Activated T-helper 17 cell treated with anti-CD3 and anti-CD28 coated beads, Interleukin-2, amount 50 U/mL, for 72 hours (primary cell): ENCODE measurements at places on chromosomes 7 and 10.

- H3K27ac ChIP-seq, result peak overlapping the region; percentile 86
- peaks cover 26% of the 10 kb centered on the region for H3K36me3 ChIP-seq
- peak; percentile 10 for ATAC-seq
Observed at GRCh38 chr10:13161857-13162271, 506 bp downstream of the MCM10 start.

- H3K4me3 ChIP-seq, result peak overlapping the region; percentile 11
- peak; percentile 58 for ATAC-seq
- H3K27ac ChIP-seq, result peak overlapping the region; percentile 85
- peaks cover 13% of the 10 kb centered on the region for H3K4me1 ChIP-seq
Observed at GRCh38 chr10:75230600-75231038, 5.1 kb downstream of the COMTD1 start.

DNA sequence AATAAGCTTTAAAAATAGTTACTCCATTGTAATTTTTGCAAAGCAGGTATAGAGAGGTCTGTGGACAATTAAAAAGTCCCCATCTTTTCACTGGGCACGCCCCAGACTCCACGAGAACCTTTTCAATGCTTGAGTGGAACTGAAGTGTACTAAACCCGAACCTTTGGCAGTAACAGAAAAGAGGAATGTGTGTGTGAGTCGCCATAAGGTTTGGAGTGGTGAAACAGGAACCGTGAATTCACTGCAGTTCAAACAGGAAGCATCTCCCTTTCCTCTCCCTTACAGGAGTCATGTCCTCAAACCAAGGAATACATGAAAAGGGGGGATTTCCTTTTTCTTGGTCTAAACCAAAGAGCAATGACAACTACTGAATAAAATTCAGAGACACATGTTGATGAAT, 23.2 kb downstream of the NDUFB2 start:
- H3K4me3 ChIP-seq, result no peak overlapping the region
- H3K36me3 ChIP-seq, result peaks cover 11% of the 10 kb centered on the region
- H3K27ac ChIP-seq, result peak overlapping the region; percentile 48
- H3K4me1 ChIP-seq, result peaks cover 9% of the 10 kb centered on the region
- no peak for ATAC-seq
- no peaks in the 10 kb centered on the region for H3K27me3 ChIP-seq

- no peak overlapping the region for H3K27ac ChIP-seq
- H3K27me3 ChIP-seq, result peaks cover 34% of the 10 kb centered on the region
- H3K4me3 ChIP-seq, result peak overlapping the region; percentile 91
- peaks cover 42% of the 10 kb centered on the region for H3K36me3 ChIP-seq
- H3K4me1 ChIP-seq, result peaks cover 28% of the 10 kb centered on the region
Observed at GRCh38 chr7:101164071-101164840, 1.1 kb downstream of the VGF start.

- no peaks in the 10 kb centered on the region for H3K36me3 ChIP-seq
- H3K4me3 ChIP-seq, result no peak overlapping the region
Observed at GRCh38 chr10:59387951-59388670, 25.8 kb upstream of the FAM13C start.

DNA sequence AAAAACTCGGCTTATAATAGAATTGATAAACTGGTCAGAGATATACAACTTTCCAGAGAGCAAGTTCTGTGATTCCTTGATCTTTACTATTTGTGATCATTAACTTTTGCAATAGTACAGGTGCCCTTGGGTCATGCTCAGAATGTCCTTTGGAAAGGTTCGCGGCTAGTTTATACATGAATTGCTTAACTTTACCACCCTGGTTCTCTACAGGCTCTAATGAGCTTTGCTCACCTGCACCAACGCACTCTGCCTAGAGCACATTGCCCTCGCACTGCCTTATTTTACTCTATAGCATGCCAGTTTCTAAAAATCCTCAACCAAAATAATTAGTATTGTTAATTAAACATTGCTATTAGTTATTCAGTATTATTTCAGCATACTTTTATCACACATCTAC, 931.2 kb upstream of the KCND2 start:
- no peaks in the 10 kb centered on the region for H3K27me3 ChIP-seq
- H3K4me1 ChIP-seq, result no peaks in the 10 kb centered on the region

DNA sequence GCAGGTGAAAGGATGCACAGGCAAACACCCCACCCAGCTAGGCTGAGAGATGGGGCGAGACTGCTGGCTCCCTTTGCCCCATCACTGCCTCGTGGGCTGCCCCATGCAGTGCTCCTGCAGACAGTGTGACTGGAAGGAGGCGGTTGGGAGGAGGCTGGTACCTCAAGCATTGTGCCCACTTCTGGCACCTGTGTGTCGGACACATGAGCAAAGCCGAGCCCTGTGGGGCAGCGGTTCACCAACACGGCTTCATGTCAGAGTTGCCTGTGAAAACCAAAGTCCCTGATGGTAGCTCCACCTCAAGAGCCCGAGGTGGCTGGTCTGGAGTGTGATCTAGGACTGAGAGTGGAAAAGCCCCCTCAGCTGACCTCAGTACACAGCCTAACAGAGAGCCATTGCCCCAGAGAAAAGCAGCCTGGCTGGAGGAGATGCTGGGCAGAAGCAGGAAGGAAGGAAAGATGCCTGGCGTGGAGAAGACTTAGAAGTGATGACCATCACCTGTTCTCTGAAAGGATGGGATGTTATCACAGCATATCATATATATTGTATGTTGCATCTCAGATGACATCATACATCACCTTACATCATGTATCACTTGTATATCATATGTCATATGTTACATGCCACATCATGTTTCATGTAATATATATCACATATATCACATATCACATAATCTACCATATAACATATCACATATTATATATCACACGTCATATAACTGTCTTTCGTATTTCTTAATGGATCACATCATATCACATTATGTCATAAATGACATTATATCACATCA, 75.6 kb downstream of the ADCY1 start:
- H3K36me3 ChIP-seq, result no peaks in the 10 kb centered on the region
- no peak overlapping the region for H3K27ac ChIP-seq
- H3K4me1 ChIP-seq, result peaks cover 4% of the 10 kb centered on the region
- no peak for ATAC-seq
- no peaks in the 10 kb centered on the region for H3K27me3 ChIP-seq
- H3K4me3 ChIP-seq, result no peak overlapping the region

- ATAC-seq, result no peak
- no peak overlapping the region for H3K27ac ChIP-seq
- H3K4me1 ChIP-seq, result no peaks in the 10 kb centered on the region
- H3K27me3 ChIP-seq, result no peaks in the 10 kb centered on the region
- H3K36me3 ChIP-seq, result no peaks in the 10 kb centered on the region
Observed at GRCh38 chr7:42736931-42737330, 174.9 kb downstream of the C7orf25 start.

GRCh38 chr7:94307399-94308048, 87.2 kb upstream of the COL1A2 start:
- no peak overlapping the region for H3K4me3 ChIP-seq
- peaks cover 5% of the 10 kb centered on the region for H3K27me3 ChIP-seq
- ATAC-seq, result no peak
- no peaks in the 10 kb centered on the region for H3K4me1 ChIP-seq
- no peak overlapping the region for H3K27ac ChIP-seq

- H3K4me3 ChIP-seq, result no peak overlapping the region
- no peaks in the 10 kb centered on the region for H3K36me3 ChIP-seq
- H3K4me1 ChIP-seq, result no peaks in the 10 kb centered on the region
- H3K27me3 ChIP-seq, result peaks cover 30% of the 10 kb centered on the region
Observed at GRCh38 chr7:93198472-93198871, 27.8 kb downstream of the HEPACAM2 start.

DNA sequence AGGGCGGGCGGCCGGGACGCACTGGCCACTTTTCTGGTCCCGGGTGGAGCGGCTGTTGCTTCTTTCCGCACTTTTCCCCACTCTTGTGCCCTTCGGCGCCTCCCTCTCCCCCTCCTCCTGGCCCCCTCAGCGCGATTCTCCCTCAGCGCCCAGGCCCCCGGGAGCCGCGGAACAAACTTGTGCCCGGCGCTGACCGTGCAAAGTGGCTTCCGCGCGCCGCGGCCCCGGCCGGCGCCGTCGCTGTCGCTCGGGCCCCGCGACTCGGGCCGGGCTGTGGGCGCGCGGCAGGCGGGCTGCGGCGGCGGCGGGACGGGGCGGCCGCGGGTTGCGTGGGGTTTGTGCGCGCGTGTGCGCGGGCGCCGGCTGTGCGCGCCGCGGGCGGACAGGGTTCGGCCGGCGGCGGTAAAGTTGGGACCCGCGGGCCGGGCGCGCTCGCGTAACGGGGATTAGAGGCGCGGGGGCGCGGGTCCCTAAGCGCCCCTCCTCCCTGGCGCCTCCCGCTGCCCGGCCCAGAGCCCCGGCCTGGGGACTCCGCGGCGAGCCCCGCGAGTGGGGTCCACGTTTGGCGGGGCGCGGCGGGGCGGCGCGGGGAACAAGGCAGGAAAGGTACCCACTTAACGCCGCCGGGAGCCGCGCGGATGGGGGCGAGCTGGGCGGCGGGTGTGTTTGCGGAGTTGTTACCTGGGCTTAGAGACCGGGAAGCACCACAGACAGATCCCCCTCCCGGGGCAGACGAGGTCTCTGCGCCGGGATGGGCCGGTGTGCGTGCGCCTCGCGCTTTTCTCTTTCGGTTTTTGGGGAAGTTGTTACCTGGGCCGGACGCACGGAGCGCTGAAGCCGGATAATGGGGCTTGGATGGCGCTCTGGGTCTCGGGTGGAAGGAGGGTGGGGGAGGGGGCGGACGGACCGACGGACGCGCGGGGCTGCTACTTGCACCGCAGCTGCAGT, 860 bp downstream of the ZEB1 start:
- H3K27ac ChIP-seq, result peak overlapping the region; percentile 92
- peak; percentile 3 for ATAC-seq
- H3K27me3 ChIP-seq, result no peaks in the 10 kb centered on the region
- H3K4me3 ChIP-seq, result peak overlapping the region; percentile 94

- no peak overlapping the region for H3K27ac ChIP-seq
- H3K4me1 ChIP-seq, result peaks cover 15% of the 10 kb centered on the region
- H3K36me3 ChIP-seq, result no peaks in the 10 kb centered on the region
- H3K27me3 ChIP-seq, result peaks cover 34% of the 10 kb centered on the region
Observed at GRCh38 chr10:1256432-1256725, 200.2 kb downstream of the WDR37 start.

GRCh38 chr10:103542764-103543616, 49.5 kb downstream of the NEURL1 start:
- no peaks in the 10 kb centered on the region for H3K36me3 ChIP-seq
- ATAC-seq, result peak; percentile 58
- peaks cover 9% of the 10 kb centered on the region for H3K4me1 ChIP-seq
- peaks cover 16% of the 10 kb centered on the region for H3K27me3 ChIP-seq
- H3K27ac ChIP-seq, result peak overlapping the region; percentile 71

- H3K27me3 ChIP-seq, result peaks cover 14% of the 10 kb centered on the region
- ATAC-seq, result no peak
- no peaks in the 10 kb centered on the region for H3K4me1 ChIP-seq
- H3K4me3 ChIP-seq, result no peak overlapping the region
- H3K36me3 ChIP-seq, result no peaks in the 10 kb centered on the region
Observed at GRCh38 chr10:8637640-8638039, 583.2 kb downstream of the GATA3 start.

DNA sequence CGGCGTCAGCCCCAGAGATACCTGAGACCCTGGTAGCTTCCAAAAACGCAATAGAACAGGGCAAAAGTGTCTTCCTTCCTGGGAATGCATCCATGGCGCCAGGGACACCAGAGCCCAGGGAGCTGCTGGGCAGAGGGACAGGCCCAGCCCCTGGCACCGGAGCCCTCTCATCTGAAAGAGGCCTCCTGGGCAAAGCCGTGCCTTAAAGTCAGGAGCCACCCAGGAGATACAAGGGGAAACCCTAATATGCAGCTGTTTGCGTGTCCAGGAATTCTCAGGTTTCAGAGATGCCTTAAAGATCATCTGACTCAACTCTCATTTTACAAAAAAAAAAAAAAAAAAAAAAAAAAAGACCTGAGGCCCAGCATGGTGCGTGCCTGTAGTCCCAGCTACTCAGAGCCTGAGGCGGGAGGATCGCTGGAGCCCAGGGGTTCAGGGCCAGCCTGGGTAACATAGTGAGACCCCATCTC, 28.0 kb downstream of the NUDT1 start:
- ATAC-seq, result no peak
- H3K27ac ChIP-seq, result no peak overlapping the region
- H3K36me3 ChIP-seq, result no peaks in the 10 kb centered on the region
- H3K27me3 ChIP-seq, result no peaks in the 10 kb centered on the region
- no peak overlapping the region for H3K4me3 ChIP-seq

GRCh38 chr7:117047496-117047895, 94.2 kb downstream of the ST7 start:
- H3K27ac ChIP-seq, result no peak overlapping the region
- no peaks in the 10 kb centered on the region for H3K27me3 ChIP-seq
- no peak for ATAC-seq
- H3K4me1 ChIP-seq, result peaks cover 23% of the 10 kb centered on the region
- H3K36me3 ChIP-seq, result no peaks in the 10 kb centered on the region

DNA sequence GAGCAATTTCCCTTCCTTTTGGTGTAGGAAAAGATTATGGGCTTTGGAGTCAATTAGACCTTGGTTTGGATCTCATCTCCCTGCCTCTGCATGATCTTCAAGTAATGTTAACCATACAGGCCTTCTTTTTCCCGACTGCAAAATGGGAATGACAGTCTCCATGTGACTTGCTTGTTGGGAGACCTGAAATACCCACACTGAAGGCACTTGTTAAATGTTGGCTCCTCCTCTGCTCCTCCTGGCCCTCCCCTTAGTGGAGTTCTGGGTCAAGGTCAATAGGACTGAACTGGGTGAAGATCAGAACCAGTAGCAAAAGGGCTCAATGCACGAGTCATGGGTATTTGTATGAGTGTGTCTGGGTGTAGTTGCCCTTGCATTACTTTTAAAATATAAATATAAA, 179.4 kb upstream of the PRR15 start:
- H3K27ac ChIP-seq, result no peak overlapping the region
- no peaks in the 10 kb centered on the region for H3K36me3 ChIP-seq
- H3K4me3 ChIP-seq, result no peak overlapping the region
- H3K4me1 ChIP-seq, result no peaks in the 10 kb centered on the region

DNA sequence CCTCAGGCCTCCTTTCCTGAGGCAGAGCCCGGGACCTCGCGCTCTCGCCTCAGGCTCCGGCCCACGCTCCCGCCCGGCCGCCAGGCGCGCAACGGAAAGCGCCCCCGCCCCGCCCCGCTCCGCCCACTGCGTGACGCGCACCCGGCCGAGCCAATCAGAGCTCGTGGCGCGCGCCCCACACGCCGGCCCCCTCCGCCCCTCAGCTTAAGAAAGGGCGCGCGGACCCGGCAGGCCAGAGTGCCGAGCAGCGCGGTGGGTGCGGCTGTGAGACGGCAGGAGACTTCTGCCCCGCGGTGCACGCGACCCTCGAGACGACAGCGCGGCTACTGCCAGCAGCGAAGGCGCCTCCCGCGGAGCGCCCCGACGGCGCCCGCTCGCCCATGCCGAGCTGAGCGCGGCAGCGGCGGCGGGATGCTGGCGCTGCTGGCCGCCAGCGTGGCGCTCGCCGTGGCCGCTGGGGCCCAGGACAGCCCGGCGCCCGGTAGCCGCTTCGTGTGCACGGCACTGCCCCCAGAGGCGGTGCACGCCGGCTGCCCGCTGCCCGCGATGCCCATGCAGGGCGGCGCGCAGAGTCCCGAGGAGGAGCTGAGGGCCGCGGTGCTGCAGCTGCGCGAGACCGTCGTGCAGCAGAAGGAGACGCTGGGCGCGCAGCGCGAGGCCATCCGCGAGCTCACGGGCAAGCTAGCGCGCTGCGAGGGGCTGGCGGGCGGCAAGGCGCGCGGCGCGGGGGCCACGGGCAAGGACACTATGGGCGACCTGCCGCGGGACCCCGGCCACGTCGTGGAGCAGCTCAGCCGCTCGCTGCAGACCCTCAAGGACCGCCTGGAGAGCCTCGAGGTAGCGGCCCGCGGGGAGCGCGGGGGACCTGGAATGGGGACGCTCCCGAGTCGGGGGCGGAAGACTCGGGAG, at the start of gene NPTX2:
NPTX2 (plus strand) TSS at position 235 of the 909 bp plus-strand sequence; CDS start at position 412, 177 bp downstream.
- no peaks in the 10 kb centered on the region for H3K36me3 ChIP-seq
- peak; percentile 6 for ATAC-seq
- no peak within 1 kb of the TSS for H3K27ac ChIP-seq
- no peak within 1 kb of the TSS for H3K4me3 ChIP-seq
